ENCODE measurements at places on chromosomes 11 and 22.

DNA sequence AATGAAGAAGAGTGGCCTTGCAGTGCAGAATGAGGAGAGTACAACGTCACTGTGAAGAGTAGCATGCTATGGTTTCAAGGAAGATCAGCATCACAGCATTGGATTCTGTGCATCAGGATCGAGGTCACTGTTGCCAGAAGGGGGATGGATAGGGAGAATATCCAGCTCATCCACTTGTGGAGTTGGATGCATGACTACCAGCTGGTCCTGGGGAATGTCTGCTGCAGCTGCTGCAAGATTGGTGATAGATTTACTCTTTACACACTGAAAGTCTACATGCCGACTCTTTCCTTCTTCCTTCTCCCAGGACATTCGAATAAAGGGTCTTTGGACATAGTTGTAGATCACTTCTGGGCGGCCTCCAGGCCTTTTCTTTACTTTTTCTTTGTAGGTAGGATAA, 74.3 kb downstream of the BTBD10 start:
- no peak overlapping the region for H3K27ac ChIP-seq
- DNase-seq, result no peak
- no peaks in the 10 kb centered on the region for H3K27me3 ChIP-seq
- H3K4me1 ChIP-seq, result peaks cover 3% of the 10 kb centered on the region

DNA sequence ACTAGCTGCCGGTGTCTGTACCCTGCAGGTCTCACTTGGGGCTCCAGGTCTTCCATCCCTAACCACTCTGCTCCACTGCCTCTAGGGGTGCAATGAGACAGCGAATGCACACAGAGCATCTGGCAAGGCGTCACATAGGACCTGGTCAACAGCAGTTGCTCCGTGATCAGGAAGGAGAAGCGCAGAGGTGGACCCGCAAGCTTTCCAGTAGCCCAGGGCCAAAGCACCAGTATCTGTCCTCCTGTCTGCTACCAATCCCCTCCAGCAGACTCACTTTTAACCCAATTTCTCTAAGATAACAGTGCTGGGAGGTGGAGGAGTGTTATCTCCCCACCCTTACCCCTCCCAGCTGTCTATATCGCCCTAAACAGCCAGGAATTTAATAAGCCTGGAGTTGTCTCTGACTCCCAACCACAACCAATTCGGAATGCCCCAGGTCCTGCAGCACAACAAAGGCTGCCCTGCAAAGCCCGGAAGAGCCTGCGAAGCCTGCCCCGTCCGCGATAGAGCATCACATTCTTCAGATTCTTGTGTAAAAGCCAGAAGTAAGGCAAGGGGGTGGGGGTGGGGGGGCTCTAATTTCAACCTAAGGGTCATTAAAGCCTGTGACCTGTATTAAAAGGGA, 19.3 kb downstream of the MYH9 start:
- H3K4me1 ChIP-seq, result peaks cover 100% of the 10 kb centered on the region
- peak overlapping the region; percentile 24 for H3K4me3 ChIP-seq
- H3K36me3 ChIP-seq, result no peaks in the 10 kb centered on the region
- no peaks in the 10 kb centered on the region for H3K27me3 ChIP-seq
- no peak for DNase-seq

DNA sequence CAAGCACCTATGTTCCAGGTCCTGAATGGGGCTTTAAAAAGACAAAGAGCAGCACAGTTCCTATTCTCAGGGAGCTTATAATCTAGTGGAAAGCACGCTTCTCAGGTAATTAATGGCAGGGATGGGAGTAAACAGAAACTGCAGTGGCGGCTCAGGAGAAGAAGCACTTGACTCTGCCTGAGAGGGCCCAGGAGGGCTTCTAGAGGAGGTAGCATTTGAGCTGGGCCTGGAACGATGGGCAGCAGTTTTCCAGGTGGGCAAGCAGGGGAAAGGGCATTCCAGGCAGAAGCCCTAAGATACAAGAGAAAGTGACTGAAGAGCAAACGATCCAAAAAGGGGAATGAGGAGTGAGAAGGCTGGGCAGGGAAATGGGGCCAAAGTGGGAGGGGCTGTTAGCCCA, 37.1 kb upstream of the CHST1 start:
- no peak overlapping the region for H3K4me3 ChIP-seq
- peaks cover 8% of the 10 kb centered on the region for H3K27me3 ChIP-seq
- no peak overlapping the region for H3K27ac ChIP-seq
- H3K36me3 ChIP-seq, result no peaks in the 10 kb centered on the region
- H3K4me1 ChIP-seq, result no peaks in the 10 kb centered on the region

DNA sequence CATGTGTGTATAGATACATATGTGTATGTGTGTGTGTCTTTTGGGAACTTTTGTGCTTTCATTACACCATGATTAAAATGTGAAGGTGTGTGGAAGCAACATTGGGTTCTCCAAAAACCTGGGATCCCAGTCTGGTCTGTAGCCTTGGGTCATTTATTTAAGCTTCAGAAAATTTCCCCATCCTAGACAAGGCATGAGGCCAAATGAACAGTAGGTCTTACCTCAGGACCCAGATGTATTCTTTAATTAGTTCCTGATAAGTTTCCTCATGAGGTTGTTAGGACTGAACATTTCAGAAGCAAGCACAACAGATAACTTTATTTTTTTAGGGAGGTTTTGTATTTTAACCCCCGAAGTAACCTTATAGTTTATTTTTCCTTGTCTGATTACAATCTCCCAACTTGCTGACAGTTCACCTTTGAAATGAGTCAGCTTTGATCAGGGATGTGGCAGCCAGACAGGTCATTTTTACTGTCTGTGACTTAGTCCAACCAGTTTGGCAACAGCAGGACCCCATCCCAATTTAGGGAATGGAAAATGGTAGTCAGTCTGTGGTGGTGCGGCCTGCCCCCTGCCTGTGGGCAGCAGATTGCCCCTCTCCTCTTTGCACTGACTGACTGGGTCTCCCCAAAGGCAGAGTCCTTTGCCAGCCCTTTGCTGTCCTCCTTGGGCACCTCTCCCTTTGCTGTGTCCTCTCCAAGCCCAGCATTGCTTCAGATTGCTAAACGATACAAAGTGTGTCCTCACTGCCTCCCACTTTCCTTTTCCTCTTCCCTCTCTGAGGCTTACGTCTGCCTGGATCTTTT, 88.3 kb downstream of the NAV2 start:
- peaks cover 29% of the 10 kb centered on the region for H3K4me1 ChIP-seq
- no peaks in the 10 kb centered on the region for H3K27me3 ChIP-seq
- no peak for DNase-seq
- H3K4me3 ChIP-seq, result no peak overlapping the region
- peak overlapping the region; percentile 18 for H3K27ac ChIP-seq

DNA sequence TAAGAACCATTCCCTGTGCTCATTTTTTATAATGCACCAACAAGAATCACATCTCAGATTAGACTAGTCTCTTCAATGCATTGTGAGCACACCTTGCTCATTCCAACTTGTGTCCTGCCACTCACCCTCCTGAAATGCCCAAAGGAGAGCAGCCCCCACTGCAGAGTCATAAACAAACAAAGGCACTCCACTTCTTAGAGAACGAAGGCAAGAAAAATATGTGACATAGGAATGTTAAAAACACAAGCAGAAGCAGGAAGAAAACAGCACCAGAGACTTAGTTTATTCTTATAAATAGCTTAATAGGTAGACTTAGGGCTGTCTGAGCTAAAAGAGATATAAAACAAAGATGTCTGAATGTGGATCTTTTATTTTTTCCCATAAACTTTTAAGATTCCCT, 57.2 kb downstream of the GUCY1A2 start:
- H3K4me3 ChIP-seq, result no peak overlapping the region
- H3K4me1 ChIP-seq, result no peaks in the 10 kb centered on the region
- DNase-seq, result no peak
- H3K27me3 ChIP-seq, result no peaks in the 10 kb centered on the region

- H3K27me3 ChIP-seq, result peaks cover 12% of the 10 kb centered on the region
- H3K4me1 ChIP-seq, result no peaks in the 10 kb centered on the region
- no peak for DNase-seq
Observed at GRCh38 chr11:2172676-2173075, 1.1 kb upstream of the TH start.

- no peaks in the 10 kb centered on the region for H3K36me3 ChIP-seq
- H3K4me1 ChIP-seq, result no peaks in the 10 kb centered on the region
- no peak for DNase-seq
- H3K27me3 ChIP-seq, result no peaks in the 10 kb centered on the region
Observed at GRCh38 chr11:111021131-111021530, 224.4 kb upstream of the POU2AF2 start.

DNA sequence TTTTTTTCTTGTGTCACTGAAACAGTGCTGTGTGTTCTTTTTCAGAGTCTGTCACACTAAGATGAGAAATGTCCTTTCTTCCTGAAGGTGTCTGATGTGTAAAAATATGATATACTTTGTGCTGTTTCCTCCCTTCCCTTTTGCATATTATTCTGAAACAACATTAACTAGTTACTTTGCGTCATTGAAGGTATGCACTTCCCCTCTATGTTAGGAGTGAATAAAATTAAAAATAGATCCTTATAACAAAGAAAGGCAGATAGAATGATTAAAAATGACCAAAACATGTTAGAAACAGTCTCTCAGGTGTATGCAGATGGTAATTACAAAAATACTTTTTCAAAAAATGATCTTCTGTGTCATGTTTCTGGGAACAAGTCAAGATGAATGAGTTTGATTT, 1.6 kb upstream of the RAB30 start:
- no peaks in the 10 kb centered on the region for H3K36me3 ChIP-seq
- no peaks in the 10 kb centered on the region for H3K27me3 ChIP-seq
- H3K27ac ChIP-seq, result no peak overlapping the region
- no peak for DNase-seq
- H3K4me1 ChIP-seq, result peaks cover 33% of the 10 kb centered on the region
- H3K4me3 ChIP-seq, result peak overlapping the region; percentile 84

- no peaks in the 10 kb centered on the region for H3K4me1 ChIP-seq
- no peak overlapping the region for H3K4me3 ChIP-seq
- no peaks in the 10 kb centered on the region for H3K36me3 ChIP-seq
- peak; percentile 20 for DNase-seq
- no peaks in the 10 kb centered on the region for H3K27me3 ChIP-seq
Observed at GRCh38 chr11:70828593-70829082, 423.7 kb downstream of the SHANK2 start.

- H3K4me3 ChIP-seq, result no peak overlapping the region
- H3K27ac ChIP-seq, result no peak overlapping the region
- no peaks in the 10 kb centered on the region for H3K27me3 ChIP-seq
- H3K36me3 ChIP-seq, result no peaks in the 10 kb centered on the region
- DNase-seq, result no peak
- no peaks in the 10 kb centered on the region for H3K4me1 ChIP-seq
Observed at GRCh38 chr11:126176853-126177470, 34.5 kb downstream of the RPUSD4 start.

- H3K4me3 ChIP-seq, result no peak overlapping the region
- peak overlapping the region; percentile 84 for H3K27ac ChIP-seq
- no peaks in the 10 kb centered on the region for H3K27me3 ChIP-seq
- peak; percentile 48 for DNase-seq
Observed at GRCh38 chr22:45996241-45997076, 19.5 kb upstream of the WNT7B start.

GRCh38 chr11:19802773-19803293, 90.2 kb downstream of the NAV2 start:
- H3K4me1 ChIP-seq, result peaks cover 51% of the 10 kb centered on the region
- peak overlapping the region; percentile 77 for H3K27ac ChIP-seq
- no peaks in the 10 kb centered on the region for H3K27me3 ChIP-seq
- no peaks in the 10 kb centered on the region for H3K36me3 ChIP-seq

DNA sequence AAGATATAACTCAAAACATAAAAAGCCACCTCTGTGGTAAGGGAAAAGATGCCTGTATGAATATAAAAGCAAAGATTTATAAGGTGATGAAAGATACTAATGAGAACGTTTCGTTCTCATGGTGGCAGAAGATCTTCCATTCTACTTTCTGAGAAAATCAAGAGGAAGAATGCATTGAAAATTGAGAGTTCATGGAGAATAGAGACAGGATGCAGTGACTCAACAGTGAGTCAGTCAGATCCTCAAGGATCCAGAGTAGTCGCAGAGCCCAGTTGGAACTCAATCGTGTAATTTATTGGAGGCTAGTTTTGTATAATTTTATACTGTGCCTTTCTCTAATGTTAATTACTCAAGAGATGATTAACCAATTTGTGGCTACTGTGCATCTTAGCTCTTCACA, 73.3 kb downstream of the ENTHD1 start:
- no peak for DNase-seq
- peaks cover 10% of the 10 kb centered on the region for H3K27me3 ChIP-seq
- H3K36me3 ChIP-seq, result no peaks in the 10 kb centered on the region
- no peak overlapping the region for H3K4me3 ChIP-seq
- no peaks in the 10 kb centered on the region for H3K4me1 ChIP-seq

GRCh38 chr22:37972527-37972926, 11.8 kb downstream of the SOX10 start:
- peaks cover 12% of the 10 kb centered on the region for H3K36me3 ChIP-seq
- no peak for DNase-seq
- no peaks in the 10 kb centered on the region for H3K27me3 ChIP-seq
- H3K4me1 ChIP-seq, result no peaks in the 10 kb centered on the region
- H3K27ac ChIP-seq, result no peak overlapping the region

DNA sequence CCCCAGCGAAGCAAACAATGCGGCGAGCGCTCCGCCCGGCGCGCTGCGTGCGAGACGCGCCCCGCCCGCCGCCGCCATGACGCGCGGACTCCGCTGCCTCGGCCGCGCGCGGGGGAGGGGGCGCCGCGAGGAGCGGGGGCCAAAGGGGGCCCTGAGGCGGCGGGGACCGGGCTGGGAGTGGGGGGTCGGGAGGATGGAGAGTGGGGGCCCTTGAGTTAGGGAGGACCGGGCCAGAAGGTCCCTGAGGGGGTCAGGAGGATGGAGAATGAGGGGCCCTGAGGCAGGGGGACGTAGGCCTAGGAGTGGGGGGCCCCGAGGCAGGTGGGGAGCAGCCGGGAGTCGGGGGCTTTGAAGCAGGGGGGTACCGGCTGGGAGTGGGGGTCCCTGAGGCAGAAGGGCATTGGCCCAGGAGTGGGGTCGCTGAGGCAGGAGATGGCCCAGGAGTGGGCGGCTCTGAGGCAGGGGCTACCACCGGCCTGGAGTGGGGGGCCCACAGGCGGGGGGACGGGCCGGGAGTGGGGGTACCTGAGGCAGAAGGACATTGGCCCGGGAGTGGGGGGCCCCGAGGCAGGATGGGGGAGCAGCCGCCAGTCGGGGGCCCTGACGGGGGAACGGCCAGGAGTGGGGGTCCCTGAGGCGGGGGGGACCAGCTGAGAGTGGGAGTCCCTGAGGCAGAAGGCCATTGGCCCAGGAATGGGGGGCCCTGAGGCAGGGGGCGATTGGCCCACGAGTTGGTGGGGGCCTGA, at the start of gene BRD1:
TSS of gene BRD1 (minus strand) at position 21 of the 746 bp plus-strand sequence. CDS start 3,556 bp downstream, outside the sequence.
- peak within 1 kb of the TSS; percentile 83 for H3K27ac ChIP-seq
- peaks cover 18% of the 10 kb centered on the region for H3K4me1 ChIP-seq
- H3K27me3 ChIP-seq, result no peaks in the 10 kb centered on the region

GRCh38 chr11:63564056-63564774, 1.0 kb upstream of the PLAAT2 start:
- peaks cover 18% of the 10 kb centered on the region for H3K4me1 ChIP-seq
- H3K36me3 ChIP-seq, result no peaks in the 10 kb centered on the region
- H3K27ac ChIP-seq, result peak overlapping the region; percentile 87

- no peak for DNase-seq
- H3K4me3 ChIP-seq, result no peak overlapping the region
- H3K36me3 ChIP-seq, result no peaks in the 10 kb centered on the region
- no peak overlapping the region for H3K27ac ChIP-seq
- no peaks in the 10 kb centered on the region for H3K4me1 ChIP-seq
Observed at GRCh38 chr22:36758792-36759271, 17.1 kb downstream of the IFT27 start.

GRCh38 chr11:109433753-109434256, 11.8 kb downstream of the C11orf87 start:
- no peak overlapping the region for H3K27ac ChIP-seq
- H3K36me3 ChIP-seq, result no peaks in the 10 kb centered on the region
- H3K4me3 ChIP-seq, result no peak overlapping the region
- DNase-seq, result no peak
